Astrocyte of the cerebellum (primary cell): ENCODE measurements at places on chromosomes 11 and 22.

GRCh38 chr11:112241486-112241885, 15.3 kb downstream of the PTS start:
- peak; percentile 48 for DNase-seq

DNA sequence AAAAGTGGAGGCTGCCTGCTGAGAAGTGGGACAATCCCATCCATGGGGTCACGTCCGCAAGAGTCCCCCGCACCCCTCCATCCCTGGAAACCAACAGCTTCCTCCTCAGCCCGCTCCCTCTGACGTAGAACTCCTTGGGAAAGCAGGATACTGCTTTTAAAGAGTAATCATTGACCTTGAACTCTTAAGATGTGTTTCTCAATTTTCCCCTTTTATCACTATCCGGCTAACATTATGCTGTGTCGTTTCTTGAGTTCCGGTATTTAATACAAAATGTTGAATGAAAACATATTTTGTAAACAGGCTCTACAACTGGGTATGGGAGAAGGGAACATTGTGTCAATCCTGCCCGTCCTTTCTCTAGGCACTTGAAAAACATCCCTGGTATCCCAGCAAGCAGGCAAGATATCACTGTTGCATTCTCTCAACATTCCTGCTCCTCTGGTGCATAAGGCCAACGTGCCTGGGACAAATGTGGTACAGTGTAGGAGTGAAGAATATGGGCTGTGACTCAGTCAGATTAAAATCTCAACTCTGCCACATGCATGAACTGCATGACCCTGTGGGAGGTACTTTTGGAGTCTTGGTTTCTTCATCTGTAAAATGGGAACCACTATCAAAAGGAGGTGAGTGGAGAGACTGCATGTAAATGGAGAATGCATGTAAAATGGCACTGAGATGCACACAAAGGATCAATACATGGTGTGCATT, 52.8 kb downstream of the WT1 start:
- DNase-seq, result no peak

- DNase-seq, result no peak
These were observed 49.5 kb upstream of the CLNS1A start for GRCh38 chr11:77687088-77687487.

GRCh38 chr11:44266056-44266780, 43.7 kb downstream of the ALX4 start:
- DNase-seq, result no peak

- no peak for DNase-seq
These were observed 73.2 kb upstream of the NUP50 start for GRCh38 chr22:45090497-45090910.

DNA sequence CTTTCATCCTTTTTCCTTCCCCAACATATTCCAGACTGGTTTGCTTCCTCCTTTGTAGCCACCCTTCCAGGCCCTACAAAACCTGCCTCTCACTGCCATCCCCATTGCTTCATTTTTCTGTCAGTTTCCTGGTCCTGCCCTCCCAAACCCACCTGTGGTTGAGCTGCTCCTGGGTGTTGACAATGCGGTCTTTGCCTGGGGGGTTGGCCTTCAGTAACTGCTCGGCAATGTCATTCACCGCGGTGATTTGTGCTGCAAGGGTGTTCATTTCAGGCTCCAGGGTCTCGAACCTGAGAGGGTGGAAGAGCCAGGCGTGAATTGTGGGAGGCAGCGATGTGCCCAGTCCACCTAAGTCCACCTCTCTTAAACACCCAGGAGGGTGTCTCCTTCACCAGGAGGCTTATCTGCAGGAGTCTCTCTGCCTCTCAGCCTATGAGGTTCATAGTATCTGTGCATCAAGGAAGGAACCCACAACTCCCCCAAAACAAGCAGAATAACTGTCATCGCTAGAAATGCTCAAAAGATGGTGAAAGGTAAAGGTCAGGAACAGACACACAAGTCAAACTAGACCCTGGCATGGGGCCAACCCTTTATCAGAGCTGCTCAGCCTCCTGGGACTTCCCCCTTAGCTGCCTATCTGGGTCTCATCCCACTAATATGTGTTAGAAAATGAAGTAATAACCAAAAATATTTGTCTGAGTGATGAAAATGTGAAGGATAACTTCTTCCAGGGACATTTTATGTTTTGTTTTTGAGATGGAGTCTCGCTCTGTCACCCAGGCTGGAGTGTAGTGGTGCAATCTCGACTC, 23.9 kb upstream of the RBM4B start:
- no peak for DNase-seq

DNA sequence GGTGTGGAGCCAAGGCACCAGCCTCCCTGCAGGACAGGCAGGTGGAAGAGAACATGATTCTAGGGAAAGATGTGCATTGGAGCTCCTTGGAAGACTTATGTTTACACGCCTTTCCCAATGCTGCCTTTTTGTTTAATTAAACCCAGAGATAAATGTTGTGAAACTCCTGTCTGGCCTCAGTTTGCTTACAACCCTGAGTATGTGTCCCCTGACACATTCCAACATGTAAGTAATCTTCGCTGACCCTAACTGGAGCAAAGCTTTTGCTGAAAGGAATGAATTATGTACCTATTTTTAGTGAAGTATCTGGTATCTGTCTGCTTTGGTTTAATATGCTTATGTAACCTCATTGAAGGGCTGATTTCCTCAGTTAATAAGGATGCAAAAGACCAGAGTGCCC, 56.7 kb downstream of the APIP start:
- no peak for DNase-seq

DNA sequence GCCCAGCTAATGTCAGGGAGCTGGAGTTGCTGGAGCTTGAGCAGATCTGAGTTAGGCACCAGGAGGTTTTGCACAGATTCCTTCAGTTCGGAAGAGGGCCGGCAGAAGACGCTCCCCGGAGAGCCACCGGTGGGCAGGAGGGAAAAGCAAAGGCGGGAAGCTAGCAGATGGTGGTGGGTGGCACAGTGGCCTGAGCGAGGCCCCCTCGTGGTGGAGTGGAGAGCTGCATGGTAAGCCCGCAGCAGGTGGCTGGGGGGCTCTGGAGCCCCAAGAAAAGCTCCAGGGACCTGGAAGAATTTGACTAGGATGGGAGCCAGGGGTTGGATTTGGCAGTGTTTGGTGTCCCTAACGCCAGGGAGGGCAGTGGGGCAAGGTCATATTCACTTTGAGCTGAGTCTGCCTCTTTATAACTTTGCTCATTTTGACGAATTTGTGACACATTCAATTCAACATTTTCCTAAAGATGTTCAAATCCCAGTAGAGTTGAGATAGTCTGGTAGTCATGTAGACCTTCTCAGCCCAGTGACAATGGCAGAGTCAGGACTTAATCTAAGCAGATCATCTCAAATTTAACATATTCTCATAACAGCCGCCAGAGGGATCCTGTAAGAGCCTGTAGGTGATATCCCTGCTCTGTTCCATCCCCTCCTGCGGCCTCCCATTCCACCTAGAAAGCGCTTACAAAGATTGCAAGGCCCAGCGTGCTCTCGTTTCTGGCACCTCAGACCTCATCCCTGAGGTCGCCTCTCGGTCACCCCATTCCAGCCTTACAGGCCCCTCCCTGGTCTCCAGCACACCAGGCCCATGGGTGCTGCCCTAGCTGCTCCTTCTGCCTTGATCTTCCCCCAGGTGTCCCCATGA, 57.9 kb downstream of the TRIM29 start:
- no peak for DNase-seq

DNA sequence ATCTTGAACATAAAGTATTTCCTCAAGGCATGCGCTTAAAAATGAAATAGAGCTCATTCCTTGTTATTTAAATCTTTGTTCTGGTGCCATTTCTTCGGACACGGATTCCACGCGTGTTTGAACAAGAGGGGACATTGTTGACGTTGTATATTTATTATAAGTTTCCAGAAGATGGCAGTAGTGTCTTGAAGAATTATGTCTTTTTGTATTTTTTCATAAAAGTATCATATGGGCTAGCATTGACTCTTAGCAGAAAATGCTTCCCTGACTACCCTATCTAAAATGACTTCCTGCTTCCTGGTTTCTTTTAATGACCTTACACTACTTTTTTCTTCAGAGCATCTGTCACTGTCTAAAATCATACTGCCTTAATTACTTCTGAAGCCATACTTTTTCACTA, 20.4 kb downstream of the BIRC2 start:
- DNase-seq, result peak; percentile 13

GRCh38 chr11:70078781-70079616, 882 bp downstream of the ANO1 start:
- DNase-seq, result no peak
